Esophagus squamous epithelium (tissue), 5 donors: ENCODE measurements at places on chromosomes 11 and 22.

DNA sequence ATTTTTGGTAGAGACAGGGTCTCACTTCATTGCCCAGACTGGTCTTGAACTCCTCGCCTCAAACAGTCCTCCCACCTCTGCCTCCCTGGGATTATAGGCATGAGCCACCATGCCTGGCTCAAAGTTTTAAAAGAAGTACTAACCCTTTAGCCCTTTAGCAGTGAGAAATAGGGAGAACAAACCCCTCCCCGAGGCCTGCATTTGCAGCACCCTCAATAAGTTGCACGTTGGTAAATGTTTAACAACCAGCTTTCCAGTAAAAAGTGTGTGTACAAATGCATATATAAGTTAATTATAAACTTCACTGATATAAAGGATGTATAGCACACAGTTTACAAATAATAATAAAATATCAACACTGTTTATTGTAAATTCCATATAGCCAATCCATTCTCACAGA lies 51.8 kb downstream of the PARVA start:
- no peak for DNase-seq

DNA sequence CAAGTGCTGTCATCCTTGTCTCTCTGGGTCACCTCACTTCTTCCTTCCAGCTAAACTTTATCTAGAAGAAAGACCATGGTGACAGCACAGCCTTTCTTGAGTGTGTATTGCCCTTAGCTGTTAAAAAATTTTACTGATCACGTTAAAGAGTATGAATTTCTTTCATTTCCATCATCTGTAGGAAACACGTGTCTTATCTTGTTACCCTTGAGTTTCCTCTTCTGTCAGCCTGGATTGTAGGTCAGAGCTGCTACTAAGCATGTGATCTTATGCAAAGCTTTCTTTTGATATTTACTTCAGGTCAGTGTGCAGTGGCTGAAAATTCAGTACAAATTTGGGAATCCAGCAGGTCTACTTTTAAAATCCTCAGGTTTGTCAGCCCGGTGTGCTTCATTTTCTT lies 512.2 kb upstream of the ARHGAP42 start:
- DNase-seq = no peak

DNA sequence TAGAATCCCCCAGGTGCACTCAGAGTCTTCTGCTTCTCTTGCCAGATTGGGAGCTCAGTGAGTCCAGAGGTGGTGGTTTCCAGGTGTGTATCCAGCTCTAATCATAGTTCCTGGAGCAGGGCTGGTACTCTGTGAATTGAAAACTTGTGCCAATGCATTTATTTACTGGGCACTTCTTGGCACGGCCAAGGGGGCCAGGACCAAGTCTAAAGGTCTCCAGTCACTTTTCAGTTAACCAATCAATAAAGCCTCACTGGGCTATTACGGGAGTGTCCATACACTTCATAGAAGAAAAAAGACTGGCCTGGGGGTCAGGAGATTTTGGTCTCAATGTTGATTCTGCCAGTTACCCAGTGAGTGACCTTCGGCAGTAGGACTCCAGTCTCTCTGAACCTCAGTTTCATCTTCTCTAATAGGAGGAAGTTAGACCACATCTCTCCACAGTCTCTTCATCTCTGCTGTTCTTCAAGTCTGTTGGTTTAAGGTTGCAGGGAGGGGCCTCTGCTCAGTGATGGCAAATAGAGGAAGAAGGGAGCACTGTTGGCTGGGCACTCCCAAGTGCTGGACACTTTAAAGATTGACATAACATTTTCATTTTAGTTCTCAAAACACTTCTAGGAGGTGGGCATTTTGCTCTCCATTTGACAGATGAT lies 188.5 kb upstream of the E2F8 start:
- no peak for DNase-seq

DNA sequence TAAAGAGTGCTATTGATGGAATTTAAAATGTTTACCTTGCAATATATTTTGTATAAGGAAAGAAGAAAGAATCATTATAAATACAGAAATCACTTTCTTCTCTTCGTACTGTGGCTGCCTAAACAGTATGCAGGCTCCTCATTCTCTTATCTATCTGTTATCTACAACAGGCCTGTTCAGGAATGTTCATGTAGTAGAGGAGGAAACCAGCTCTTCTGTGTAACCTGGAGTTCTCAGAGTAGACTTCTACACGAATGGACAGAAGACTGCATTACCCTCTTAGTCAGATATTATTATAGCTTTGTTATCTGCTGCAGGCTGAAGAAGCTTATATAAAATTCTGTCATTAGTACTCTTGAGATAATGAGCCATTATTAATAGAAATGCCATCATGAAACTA lies 1225.9 kb upstream of the CNTN5 start:
- no peak for DNase-seq

DNA sequence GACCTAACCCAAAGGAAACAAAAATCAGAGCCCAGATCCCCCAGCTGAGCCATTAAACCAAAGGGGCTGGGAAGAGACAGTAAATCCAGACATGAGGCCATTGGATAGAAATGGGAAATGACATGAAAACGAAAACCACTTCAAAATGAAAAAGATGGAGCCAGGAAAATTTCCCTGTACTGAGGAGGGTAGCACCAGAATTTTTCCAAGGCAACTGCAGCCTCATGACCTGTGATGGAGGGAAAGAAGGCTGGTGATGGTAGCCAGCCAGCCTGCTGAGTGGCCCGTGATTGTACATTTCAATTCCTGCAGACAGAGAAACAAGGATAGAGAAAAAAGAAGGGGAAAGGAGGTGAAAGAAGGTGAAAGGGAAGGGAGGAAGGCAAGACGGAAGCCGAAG lies 268.4 kb upstream of the PLET1 start:
- DNase-seq = no peak

DNA sequence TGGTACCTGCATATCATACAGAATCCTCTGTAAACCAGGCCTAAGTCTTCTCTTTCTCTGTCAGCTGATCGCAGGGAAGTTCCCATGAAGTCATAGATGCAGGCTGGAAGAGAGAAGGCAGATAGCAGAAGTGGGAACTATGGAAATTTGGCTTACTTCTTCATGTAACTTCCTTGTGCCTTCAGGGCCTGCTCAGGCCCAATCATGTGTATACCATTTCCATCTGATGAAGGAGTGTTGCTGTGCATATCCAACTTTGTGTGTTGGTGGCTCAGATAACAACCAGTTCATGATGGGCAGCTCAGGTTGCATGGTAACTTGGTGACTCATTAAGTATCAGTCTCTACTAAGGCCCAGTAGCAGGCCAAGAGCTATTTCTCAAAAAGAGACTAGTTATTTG lies 53.1 kb upstream of the CEP295 start:
- DNase-seq = no peak

DNA sequence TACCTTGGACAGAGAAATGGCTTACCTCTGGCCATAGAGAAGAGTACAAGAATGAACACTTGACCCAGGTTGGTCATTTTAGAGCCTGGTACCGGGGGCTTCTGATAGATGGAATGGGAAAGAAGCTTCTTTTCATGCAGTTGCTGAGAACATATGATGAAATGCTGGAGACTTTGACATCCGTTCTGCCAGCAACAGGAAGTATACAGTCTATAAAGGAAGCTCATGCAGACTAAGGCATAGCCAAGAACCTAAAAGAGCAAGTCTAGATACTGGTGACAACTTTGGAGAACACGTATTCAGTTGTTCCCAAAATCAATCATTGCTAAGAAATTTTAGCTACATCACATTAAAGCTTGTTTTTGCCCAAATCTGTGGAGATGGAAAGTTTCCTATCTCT lies 894.6 kb downstream of the METTL15 start:
- DNase-seq = no peak

DNA sequence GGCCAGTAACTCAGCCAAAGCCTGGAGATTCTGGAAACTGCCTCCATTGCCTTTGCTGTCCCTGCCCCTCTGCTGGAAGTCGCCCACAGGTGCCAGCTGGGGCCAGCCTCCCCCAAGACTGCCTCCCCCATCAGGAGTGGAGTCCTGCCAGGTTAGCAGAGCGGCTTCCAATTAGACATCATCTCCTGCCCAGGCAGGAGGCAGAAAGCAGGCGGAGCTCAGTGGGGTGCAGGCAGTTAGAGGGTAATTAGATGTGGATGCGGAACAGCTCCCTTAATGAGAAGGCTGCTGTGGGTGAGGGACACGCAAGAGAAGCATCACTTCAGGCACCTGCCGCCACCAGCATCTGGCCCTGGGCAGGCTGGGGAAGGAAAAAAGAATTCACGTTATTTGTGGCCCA lies 90.9 kb upstream of the TP53I11 start:
- no peak for DNase-seq

DNA sequence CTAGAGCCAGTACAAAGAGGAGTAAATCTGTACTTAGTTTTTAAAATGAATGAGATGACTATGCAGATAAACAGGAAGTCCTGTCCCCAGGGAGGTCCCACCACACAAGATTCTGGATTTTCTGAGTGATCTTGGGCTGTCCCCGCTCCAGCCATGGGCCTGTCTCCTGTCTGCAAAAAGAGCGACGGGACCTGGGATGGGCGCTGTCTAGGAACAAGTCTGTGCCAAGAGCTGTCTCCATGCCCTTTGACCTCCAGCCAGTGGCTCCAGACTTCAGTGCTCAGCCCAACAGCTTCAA lies 6.0 kb downstream of the CSNK1E start:
- DNase-seq = no peak

DNA sequence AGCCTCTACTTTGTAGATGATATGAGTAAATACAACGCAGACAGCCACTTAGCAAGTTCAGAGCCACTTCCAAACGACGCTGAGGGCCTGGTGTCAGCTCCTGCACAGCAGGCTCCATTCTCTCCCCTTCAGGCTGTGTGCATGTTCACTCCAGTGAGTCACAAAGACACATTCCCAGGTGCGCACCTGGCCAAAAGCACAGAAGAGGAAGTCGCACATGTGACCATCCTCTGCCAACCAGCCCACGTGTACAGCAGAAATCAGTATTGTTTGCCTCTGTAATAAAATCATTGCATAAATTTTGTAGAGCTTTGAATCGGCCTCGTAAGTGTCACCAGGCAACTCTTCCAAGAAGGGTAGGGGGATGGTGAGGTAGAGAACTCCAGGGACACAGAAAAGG lies 19.5 kb upstream of the TPH1 start:
- no peak for DNase-seq

GRCh38 chr11:89604281-89604680 lies 105.8 kb upstream of the TRIM77 start:
- DNase-seq = no peak

DNA sequence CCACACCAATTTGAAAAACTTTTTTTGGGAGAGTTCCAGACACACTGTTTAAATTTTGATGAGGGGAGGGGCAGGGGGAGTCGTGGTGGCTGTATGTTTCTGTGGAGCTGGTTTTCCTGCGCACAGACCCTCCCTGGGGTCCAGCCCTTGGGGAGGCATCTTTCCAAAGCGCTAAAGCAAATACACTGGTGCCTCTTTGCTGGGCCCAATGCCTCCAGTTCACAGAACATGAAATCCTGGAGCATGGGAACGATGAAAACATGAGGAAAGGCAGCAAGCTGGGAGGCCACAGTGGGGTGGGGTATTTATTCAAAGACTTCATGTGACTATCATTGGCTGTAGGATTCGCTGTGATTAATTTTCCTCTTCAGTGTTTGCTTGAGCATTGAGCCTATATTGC lies 135.3 kb downstream of the CCDC34 start:
- DNase-seq = no peak

GRCh38 chr11:46642627-46643335 lies 25.4 kb downstream of the ATG13 start:
- DNase-seq = no peak

DNA sequence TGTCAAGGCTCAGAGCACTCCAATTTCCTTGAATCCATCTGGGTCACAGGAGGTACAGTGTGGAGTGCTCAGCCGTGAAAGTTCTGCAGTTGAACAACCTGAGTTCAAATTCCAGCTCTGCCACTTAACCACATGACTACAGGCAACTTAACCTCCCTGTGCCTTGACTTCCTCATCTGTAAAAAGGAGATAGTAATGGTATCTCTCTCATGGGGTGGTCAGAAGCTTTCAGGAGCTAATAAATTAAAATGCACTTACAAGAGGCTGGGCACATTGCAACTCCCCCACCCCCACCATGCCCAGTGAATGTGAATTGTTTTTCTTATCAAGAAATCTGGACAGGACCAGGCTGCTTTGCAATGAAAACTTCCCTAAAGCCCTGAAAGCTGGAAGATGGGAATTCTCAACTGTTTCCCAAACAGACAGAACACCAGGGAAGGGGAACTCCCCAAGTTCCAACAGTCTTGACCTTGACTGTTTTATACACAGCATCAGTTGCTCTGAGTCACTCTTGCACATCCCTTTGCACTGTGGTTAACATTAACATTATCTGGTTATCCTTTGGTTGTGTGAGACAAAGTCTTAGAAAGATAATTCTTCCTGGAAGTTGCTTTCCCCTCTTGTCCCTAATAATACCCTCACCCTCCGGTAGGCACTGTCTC lies 137.0 kb downstream of the SLC1A2 start:
- no peak for DNase-seq

GRCh38 chr11:96366024-96366423 lies 23.0 kb upstream of the MAML2 start:
- no peak for DNase-seq

DNA sequence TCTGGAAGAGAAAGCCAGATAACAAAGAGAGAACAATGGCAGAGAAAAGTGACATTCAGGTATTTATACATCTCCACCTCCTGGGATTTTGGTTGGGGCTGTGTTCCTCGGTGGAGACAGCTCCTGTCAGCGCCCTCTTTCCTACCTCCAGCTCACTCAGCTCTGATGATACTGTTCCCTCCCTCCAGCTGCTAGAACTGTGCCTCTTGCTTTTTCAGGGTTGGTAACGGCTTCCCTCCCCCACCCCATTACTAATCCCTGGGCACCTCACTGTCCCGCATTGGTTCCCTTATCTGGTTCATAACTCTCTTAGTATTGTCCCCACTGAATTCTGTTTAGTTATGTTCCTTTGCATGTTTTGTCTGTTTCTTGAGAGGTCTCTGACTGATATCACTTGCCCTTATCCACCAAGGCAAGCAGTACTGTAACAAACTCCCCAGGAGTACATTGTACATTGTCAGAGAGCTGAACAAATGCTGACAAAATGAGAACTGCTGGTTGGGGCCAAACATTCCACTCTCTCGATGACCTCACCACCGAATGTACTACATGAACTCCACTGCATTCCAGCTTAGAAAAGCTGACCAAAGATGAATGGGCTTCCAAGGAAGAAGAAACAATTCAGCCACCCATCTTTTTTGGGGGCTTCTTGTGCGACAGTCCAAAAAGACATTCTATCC lies 5.7 kb upstream of the FBXO3 start:
- DNase-seq = no peak

DNA sequence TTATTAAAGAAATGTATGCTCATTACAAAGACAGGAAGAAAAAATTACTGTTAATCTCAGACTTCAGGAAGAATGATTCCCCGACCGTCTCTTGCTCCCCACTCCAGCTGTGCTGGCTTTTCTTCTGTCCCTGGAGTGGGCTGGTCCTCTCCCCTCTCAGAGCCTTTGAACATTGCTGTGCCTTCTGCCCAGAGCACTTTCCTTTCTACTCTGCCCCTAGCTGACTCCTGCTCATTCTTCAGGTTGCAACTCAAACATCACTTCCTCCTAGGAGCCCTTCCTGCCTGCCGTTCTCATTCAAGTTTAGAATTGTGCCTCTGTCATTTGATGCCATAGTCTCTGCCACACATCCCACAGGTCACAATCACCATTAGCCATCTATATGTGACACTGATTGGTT lies 329.5 kb downstream of the MIAT start:
- DNase-seq = no peak
